Daoy (cell line): ENCODE measurements at places on chromosomes 11 and 22. TPM values are rescaled to one million over a fixed set of nuclear protein-coding genes. Genes with fewer than 3 reads are reported as not detected.

- no peak for DNase-seq
Observed at GRCh38 chr11:73193251-73194033, 24.6 kb upstream of the P2RY2 start.

DNA sequence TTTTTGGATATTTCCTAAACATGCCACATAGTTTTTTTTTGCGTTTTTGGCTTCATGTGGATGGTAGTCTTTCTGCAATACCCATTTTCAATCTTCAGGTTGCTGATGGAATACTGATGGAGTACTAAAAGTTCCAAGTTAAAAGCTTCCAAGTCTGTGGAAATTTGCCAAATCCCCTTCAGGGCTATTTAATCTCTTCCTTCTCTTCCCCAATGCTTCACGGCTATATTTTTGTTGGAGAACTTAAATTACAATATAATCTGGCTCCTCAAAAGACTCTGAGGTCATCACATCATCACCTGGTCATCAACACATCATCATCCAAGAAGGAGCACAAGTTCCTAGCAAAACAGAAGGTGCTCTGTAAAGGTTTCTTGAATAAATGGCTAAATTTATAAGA is 881.0 kb upstream of the TENM4 start:
- DNase-seq = no peak

- no peak for DNase-seq
Observed at GRCh38 chr22:48885919-48886305, 941.8 kb downstream of the BRD1 start.

DNA sequence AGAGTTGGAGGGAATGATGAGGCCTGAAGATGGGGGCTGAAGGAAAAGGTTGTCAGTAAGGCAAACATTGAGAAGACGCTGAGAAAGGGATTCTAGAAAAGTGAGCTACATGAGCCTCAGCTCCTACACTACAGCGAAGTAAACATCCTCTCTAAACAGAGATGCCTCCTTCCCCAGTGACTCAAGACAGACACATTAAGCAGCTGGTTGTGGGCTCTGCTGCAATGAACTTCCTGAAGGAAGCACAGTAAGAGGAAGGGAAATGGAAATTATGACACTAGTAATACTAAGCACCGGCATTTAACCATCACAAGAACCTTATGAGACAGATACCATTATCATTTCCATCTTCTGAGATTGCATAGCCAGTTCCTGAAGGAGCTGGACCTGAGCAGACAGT is 190.5 kb downstream of the C11orf87 start:
- DNase-seq = no peak

DNA sequence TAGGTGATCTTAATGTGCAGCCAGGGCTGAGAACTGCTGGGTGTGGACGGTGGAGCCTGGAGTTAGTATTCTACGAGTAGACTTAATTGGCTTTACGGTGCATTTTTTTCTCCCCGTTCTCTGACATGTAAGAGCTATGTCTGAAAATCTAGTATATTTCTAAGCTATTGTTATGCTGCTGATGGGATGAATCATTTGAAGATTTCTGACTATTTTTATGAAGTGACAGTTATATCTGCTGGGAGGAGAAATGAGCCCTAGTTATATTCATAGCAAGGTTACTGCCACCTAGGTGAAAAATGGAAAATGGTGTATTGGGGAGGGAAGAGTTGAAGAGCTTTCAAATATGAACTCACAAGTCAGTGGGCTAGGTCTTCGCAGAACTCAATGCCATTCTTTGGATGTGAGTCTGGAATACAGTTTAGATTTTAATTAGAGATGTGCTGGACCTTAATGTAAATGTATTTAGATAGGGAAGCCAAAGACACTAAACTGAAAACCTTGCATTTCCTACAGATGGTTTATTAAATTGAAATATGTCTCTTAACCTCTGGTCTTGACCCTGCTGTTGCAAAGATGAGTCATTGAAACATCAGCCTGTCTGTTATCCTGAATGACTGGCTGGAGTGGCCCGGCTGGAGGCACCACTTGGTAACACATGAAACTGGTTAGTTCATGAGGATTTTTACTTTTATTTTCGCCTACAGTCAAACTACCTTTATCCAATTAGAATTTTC is 293.7 kb downstream of the DDX10 start:
- peak; percentile 57 for DNase-seq

DNA sequence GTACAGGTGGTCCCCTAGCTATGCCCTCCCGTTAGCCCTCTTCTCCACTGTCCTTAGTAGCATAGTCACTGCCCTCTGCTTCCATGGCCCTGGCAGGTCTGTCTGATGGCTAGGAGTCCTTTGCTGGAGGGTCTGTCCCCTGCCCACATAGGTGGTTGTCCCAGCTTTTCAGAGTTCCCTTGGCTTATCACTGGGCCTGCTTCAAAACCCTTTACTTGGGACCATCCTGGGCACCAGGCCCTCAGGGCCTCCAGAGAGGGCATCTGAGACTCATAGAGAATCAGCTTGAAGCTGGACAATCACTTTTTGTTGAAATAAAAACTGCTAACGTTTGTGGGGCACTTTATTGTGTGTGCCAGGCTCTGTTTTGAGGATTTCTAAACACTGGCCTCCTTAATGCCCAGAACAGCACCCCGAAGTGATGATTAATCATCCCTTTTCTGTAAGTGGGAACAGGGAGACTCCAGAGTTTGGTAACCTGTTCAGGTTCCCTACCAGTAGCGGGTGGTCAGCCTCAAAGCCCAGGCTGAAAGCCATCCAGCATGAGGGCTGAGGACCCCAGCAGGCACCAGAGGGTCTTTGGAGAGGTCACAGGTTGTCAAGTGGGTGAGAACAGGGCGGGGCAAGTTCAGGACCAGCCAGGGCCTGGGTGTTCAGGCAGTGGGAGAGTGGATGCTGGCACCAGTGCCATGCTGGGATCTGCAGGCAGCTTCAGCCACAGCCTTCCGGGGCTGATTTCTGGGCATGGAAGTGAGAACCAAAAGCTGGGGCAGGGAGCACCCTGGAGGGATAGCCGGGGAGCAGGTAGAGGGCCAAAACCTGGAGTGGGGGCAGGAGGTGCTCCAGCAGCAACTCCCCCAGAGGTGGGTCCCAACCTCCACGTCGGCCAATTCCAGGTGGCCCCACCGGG is 495 bp upstream of the KCNK4 start:
- no peak for DNase-seq

LINC01488 gene
- total RNA-seq = not detected in 2 replicates

TSGA10IP gene
- not detected in 2 replicates for total RNA-seq

DYNC2H1 gene
- total RNA-seq = 9.6 and 14.1 TPM in 2 replicates

DNA sequence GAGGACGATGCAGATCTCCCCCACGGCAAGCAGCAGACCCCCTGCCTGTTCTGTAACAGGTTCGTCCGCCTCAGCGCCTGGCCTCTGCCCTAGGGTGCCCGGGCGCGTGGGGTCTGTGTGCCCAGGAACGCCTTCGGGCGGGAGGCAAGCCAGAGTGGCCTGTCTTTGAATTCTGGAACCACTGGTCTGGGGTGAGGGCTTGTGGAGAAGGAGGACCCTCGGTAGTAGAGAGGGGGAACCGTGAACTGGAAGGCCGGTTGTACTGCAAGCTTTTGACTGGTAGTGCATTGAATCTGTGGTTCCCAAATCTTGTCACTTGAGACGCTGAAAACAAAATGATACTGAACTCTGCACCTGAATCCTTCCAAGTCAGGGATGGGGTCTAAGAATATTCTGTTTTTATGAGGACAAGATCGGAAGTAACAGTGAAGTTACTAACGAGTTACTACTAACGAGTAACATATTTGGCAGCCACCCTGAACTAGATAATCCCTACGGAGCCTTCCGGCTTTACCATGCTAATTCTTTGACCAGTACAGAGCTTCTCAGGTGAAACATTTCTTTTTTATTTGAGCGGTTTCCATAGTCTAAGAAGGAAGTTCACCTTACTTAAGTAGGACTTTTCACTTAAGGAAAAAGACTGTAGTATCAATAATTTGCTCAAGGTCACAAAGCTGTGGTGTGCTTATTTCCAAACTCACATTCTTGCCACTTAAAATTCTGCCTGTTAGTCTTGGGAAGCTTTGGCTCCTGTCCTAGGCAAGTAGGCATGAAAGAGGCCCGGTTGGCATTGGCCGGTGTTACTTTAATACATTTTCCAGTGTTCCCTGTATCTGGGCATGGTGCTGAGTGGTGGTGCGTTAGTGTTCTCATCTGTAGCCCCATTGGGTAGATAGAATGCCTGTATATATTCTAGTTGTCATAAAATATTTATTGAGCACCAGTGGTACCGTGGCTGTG is 860 bp downstream of the PRMT3 start:
- DNase-seq = no peak

- no peak for DNase-seq
Observed at GRCh38 chr22:44005524-44005923, 18.6 kb upstream of the PARVB start.

DNA sequence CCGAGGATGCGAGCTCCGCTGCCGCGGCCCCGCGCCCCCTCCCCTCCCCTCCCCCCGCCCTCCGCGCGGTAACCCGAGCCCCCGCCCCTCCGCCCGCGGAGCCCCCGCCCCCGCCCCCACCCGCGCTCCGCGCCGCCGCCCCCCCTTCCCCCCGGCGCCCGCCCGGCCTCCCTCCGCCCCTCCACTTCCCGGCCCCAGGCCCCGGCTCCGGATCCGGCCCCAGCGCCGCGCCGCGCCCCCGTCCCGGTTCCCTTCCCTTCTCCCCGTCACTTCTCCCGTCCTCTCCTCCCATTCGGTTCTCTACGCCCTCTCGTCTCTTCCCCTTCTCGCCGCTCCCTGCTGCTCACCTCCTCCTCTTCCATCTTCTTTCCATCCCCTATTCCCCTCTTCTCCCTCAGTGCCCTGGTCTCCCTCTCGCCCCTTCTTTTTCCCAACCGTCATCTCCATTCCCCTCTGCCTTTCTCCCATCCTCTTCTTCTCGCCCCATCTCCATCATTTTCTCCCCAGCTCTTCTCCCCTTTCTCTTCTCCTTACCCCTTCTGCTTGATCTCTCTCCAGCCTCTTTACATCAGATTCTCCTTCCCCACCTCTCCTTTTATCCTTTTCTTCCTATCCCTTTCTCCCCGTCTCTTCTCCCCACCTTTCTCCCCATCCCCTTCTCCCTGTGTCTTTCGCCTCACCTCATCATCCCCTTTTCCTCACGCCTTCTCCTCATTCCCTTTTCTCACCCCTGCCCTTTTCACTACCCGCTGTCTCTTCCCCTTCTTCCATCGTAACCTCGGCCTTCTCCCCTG is at the start of gene DCHS1:
DCHS1 (minus strand) TSS at position 20 of the 794 bp plus-strand sequence. CDS start 14,196 bp downstream, outside the sequence.
- DNase-seq = no peak

POLD4 gene
- 54.2 and 56.2 TPM in 2 replicates for total RNA-seq

GRCh38 chr11:117816846-117817367 is 7.6 kb downstream of the FXYD2 start:
- no peak for DNase-seq

GRCh38 chr22:37497062-37497599 is 10.9 kb upstream of the MFNG start:
- DNase-seq = peak; percentile 94

- no peak for DNase-seq
Observed at GRCh38 chr11:44626645-44627044, 61.2 kb downstream of the CD82 start.

CHADL gene
- total RNA-seq = 0.46 TPM in 1 of 2 replicates, not detected in the other

TMEM45B gene
- total RNA-seq = not detected in 2 replicates

TCN2 gene
- total RNA-seq = 0.12 and 2.0 TPM in 2 replicates

MPPED2 gene
- total RNA-seq = 0.74 TPM in 1 of 2 replicates, not detected in the other
